H54 (cell line): ENCODE measurements at places on chromosomes 7 and 10.

DNA sequence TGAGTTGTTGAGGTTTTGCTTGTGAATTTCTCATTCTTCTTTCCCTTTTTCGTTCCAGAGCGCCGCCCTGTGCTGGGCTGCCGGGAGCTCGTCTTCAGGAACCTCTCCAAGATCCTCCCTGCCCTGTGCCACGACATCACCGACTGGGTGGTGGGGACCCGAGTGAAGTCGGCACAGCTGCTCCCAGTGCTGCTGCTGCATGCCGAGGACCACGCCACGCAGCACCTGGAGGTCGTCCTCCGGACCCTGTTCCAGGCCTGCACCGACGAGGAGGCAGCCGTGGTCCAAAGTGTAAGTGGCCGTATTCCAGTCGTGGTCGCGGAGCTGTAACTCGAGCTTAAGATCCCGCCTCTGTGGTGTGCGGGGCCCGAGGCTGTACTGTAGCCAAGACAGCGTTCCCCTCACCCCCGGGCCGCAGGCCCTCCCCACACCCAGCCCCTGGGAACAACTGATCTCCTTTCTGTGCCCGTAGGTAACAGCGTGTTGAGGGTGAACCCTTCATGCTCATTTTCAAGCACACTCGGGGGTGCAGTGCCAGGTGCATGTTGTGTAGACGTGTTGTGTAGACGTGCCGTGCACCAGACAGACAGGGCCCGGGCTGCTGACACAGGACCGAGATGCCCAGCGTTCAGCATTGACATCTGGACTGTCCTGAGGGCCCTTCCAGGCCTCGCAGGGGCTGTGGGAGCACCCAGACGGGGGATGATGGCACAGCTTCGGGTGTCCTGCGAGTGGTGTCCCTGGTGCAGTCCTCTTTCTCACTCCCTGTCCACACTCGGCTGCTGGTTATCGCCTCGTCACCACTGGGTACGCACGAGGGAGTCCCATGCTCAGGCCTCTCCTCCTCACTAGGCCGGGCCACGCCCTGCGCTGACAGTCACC is 27.7 kb upstream of the PRKAR1B start:
- DNase-seq: no peak

- DNase-seq: no peak
Observed at GRCh38 chr7:36522453-36523007, 132.9 kb downstream of the ANLN start.

GRCh38 chr7:10855583-10855982 is 118.1 kb upstream of the PHF14 start:
- no peak for DNase-seq

GRCh38 chr7:41999736-42000283 is 237.2 kb downstream of the GLI3 start:
- no peak for DNase-seq

GRCh38 chr10:124007773-124008145 is 85.6 kb downstream of the CHST15 start:
- no peak for DNase-seq

GRCh38 chr7:44403775-44404174 is 78.4 kb upstream of the CAMK2B start:
- no peak for DNase-seq

DNA sequence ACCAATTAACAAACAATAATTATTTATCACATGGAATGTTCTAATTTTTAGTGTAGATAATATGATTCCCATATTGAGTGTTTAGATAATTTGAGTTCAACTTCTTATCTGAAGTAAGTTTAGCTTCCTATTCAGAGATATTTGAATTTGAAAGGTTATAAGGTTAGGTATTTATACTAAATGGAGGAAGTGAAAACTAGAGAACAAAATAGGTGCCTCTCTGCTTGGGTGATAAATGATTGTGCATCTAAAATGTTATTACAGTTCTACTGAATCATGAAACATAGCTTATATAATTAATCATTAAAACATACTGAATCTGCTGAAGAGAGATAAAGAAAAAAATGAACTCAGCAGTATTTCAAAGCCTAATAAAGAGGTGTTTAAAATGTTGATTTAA is 1174.3 kb downstream of the XPNPEP1 start:
- no peak for DNase-seq

DNA sequence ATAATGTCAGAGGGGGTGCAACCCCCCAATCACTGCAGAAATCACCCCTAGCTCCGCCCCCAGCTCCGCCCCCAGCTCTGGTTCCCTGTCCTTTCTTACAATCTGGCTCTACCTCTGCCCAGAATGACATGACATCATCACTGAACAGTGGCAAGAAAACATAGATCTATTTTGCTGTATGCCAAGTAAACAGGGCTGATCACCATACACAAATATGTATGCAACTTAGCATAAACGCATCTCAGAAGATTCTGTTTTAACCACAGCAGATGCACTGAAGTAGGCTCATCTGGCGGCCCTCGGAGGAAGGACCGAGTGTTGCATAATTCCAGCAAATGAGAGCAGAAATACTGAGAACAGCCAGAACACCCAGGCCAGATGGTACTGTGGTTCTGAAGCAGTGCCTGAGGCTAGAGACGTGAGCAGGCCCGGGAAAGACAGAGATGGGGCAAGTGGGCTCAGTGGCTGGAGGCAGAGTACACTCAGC is 293.3 kb upstream of the KLF14 start:
- DNase-seq: no peak

- no peak for DNase-seq
Observed at GRCh38 chr10:96681524-96681923, 38.8 kb downstream of the PIK3AP1 start.

DNA sequence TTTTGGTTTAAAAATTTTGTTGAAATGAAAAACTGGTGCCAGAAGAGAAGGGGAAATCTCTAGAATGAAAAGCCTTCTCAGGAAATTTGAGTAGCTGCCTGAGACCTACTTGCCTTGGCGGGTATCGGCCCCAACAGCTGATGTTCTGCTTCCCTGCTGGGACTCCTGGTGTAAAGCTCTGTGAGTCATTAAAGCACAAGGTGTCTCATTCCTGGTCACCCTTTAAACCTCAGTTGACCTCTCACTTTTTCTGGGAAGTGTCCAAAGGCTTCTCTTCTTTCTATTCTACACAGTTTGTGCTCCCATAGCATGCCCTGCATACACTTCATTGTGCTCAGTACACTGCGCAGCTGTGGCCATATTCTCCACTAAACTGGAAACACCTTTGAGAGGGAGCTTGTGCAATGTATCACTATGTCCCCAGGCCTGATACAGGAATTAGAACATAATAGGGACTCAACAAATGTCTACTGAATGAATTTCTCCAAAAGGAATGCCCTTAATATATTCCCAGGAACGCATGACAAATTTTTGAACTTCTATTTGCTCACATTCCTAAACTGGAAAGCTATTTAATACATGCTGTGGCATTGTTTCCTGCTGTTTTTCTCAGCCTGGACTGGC is 303.9 kb downstream of the SDHAF3 start:
- DNase-seq: no peak

GRCh38 chr10:110820321-110820814 is 51.4 kb upstream of the PDCD4 start:
- DNase-seq: no peak

DNA sequence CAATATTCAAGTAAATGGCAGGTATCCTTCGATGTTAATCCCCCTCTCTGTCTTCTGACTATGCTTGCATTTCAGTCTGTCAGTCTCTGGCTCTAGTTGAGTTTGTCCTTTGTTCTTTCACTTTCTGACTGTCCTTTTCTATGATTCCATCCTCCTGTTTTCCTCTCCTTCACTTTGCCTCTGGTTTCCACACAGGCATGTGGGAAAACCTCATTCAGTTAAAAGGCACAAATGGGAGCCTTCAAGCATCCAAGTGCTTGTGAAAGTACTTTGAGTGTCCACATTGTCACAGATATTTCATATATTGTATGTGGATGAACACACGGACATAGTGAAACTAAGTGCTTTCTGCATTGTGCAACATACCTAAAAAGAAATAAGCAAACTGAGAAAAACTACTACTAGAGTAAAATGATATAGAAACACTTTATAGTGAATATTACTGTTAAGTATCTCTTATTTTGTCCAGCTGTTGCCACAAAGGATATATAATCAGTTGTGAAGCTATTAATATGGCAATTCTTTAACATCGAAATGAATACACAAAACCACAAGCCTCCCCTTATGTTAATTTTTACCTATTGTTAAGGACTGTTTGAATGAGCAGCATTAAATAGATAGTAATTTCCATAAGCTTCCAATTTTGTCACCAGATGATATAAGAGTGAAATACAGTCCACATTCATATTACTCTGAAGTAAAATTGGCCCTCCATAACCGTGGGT is 71.7 kb downstream of the NRBF2 start:
- no peak for DNase-seq

- no peak for DNase-seq
Observed at GRCh38 chr7:157612664-157613561, 276.1 kb downstream of the DNAJB6 start.

- no peak for DNase-seq
Observed at GRCh38 chr7:132130497-132130896, 445.8 kb downstream of the PLXNA4 start.

DNA sequence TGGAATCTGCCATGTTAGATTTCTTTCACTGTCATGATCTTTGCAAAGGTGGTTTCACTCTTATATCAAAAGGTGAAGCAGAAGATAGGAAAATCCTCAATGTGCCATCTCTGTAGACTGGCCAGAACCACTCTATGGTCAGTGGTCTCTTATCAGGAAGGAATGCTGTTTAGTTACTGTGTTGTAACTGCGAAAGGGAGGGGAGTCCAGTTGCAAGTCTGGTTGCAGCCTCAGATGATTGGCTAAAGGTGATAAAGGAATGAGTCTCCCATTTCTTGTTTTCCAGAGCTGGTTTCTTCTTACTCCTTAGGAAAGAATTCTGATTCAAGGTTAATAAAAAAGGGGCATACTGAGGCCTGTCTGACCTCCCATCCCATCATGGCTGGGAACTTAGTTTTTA is 58.2 kb upstream of the ICA1 start:
- no peak for DNase-seq

DNA sequence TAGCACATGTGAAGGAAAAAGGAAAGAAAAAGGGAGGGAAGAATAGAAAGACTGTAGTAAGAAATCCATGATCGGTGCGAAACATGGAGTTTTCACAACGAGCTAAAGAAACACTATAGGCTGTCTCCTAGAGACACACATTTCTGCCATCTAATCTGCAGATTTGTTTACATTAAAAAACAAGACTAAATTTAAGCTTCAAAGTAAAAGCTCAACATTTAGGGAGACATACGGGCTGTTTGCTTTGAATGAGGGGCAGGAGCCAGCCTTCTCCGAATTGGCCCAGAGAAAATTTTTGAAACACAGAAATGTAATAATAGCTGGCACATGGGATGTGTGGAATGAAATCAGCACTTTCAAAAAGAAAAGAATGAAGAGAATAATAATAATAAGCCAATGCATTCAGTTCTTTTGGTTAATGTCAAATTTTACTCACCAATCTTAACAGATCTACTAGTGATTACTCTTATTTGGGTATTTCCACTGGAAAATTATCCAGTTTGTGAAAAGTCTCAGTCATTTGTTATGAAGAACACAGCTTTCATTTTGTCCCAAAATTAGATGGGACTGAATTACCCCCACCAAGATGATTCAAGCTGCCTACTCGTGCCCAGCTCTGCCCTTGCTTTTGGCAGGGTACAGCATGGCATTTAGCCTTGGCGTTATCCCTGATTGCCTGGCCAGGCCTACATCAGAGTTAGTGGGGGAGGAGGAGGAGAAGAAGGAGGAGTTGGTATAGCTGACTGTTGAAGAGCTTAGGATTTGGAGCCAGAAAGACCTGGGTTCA is 47.1 kb downstream of the MTURN start:
- DNase-seq: no peak

GRCh38 chr7:155993420-155994278 is 181.4 kb upstream of the SHH start:
- no peak for DNase-seq

DNA sequence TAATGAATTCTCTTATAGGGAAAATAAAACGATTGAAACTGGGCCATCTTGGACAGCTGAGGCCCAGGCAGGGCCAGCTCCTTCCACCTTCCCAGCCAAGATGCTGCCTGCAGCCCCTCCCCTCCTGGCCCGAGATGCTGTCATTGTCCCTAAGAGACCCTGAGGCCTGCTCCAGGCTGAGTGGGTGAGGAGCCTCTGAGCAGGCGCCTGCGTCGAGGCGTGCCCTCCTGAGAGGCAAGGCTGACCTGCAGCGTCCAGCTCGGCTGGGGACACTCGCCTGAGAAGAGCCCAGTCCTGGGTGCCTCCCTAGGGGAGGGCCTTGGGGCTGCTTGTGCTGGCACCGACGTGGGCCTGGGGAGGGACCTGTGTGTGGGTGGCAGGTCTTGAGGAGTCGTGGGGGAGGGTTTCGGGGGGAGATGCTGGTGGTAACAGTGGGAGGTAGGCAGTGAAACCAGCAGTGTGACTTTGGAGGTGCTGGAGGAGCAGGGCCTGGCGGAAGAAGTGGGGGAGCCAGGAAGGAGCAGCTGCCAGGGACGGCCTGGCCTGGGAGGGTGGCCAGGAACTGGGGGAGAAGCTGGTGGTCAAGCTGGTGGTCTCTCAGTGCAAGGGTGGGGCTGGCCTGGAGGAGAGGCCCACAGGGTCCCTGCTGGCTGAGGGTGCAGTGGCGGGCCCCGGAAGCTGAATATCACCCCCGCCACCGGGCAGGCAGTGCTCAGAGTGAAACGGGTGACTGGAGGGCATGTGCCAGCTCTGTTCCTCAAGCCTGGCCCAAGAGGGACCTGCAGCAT is 7.9 kb downstream of the GPR146 start:
- no peak for DNase-seq

DNA sequence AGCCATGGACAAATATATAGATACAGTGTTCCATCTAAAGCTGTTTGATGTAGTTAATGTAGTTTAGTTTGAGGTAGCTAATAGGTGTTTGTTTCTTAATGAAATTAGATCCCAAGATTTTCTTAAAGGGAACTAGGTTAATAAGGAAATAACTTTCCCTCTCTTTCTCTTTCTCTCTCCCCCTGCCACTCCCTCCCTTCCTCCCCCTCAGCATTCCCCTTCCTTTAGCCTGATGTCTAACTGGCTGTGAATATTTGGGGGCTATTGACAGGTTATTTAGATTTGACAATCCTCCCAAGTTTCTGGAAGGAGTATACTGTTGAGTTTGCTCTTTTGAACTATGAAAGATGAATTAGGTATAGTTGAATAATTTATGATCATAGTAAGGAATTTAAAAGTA is 65.2 kb upstream of the OIT3 start:
- DNase-seq: no peak
